ENCODE measurements at places on chromosomes 1 and 21.

DNA sequence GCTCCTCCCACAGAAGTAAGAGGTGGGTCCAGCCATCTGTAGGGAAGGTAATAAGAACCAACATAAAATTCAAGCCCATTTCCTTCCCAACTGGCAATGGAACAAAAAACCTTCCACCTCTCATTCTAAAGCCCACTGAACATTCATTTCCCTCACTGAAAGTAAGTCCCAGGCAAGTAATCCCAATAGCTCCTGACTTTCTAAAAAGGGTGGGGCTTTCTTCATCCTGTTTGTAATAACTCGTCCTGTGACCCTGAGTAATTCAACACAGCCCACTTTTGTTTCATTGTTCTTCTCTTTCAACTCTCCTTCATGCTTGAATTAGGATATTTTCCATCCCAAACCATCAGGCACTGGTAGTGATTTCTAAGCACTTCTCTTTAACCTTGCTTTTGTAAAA is 74.9 kb downstream of the DAB1 start:
- DNase-seq = no peak

DNA sequence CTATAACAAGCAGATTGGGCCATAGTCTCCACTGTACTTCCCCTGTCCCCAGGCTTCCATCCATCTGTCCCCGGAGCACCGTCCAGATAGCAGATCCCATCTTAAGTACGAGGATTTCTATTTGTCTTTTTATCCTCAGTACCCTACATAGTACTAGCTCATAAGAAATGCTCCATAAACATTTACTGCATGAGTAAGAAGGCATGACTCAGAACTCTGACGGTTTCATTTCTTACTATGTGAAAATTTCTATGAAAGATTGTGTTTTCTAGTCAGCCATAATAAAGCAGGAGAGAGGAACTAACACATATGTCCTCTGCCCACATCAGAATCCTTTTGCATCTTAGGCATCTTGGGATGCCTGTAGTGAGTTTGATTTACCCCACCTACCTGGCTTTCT is 49.5 kb downstream of the CHD1L start:
- no peak for DNase-seq

- DNase-seq = no peak
Observed at GRCh38 chr1:47675721-47676120, 237.9 kb downstream of the FOXD2 start.

GRCh38 chr1:165494949-165495857 is 48.6 kb upstream of the LRRC52 start:
- no peak for DNase-seq

- DNase-seq = no peak
Observed at GRCh38 chr1:170856455-170856854, 78.9 kb upstream of the MROH9 start.

DNA sequence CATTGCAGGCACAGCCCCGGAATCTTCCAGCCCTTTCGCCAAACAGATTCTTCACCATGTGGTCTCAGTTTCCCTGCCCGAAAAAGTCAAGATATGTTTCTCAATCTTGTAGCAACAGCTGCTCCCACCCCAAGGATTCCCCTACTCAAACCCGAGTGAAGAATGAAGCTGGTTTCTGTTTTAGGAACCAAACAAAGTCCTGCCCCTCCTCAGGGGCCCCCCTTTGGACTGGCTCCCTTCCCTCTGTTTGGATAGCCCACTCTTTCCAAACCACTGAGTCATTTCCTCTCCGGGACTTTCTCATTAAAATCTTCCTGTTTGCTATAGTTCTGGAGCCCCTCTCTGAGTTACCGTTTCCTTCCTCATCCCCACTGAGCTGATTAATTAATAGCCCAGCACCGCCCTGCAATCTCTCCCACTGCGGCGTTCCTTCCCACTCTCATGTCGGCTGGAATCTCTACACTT is 100.9 kb downstream of the TSEN15 start:
- DNase-seq = no peak

DNA sequence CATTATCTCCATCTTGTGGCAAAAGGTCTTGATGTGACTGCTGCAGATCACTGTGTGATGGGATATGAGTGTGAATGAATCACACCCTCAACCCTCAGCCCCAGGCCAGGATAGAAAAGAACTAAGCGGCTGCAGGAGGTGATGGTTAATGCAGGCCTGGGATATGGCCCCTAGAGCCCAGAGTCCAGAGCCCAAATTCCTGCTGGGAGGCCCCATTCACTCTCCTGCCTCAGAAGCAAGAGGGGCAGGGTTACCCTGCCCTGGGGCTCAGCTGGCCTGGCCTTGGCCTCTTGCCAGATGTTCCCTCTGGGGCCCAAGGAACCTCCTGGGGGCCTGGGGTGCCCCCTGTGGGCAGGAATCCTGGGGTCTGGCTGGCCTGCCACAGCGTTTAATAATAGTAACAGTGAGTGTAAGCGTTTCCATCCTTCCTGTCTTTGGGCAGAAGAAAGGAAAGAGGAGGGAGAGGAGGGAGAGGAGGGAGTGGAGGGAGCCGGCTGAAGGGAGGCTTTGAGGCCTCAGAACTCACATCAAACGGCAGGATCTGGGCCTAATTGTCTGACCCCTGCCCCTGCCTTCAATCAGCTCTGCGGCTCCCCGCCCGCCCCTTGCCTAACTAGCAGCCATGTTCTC is 26.2 kb downstream of the DMAP1 start:
- DNase-seq = no peak

DNA sequence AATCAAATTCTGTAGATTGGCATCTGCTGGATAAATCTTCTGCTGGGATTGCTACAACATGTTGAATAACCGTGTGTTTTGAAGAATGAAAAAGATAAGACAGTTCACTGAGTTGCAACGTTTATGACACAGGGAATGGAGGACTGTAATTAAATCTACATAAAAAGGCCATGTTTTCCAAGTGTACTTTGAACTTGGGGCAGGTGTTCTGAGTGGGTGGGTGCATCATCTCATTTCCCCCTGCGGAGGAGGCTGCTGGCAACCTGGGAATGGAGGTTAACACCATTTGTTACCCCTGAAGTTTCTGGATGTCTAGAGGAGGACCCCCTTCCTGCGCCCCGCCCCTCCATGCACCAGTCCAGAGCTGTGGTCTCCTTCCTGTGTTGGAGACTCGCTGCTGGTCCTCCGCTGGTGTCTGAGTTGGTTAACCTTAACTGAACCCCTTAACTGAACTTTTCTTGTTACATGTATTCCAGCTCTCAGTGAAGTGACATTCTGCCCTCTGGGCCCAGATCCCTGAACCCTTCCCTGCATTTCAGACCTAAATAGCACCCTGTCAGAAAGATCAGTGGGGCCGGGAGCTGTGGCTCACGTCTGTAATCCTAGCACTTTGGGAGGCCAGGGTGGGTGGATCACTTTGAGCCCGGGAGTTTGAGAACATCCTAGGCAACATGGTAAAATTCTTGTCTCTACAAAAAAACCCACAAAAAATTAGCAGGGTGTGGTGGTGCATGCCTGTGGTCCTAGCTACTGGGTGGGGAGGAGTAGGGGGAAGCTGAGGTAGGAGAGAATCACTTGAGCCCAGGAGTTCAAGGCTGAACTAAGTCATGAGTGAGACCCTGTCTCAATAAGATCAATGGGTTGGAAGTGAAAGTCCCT is 31.8 kb downstream of the UCK2 start:
- DNase-seq = no peak

DNA sequence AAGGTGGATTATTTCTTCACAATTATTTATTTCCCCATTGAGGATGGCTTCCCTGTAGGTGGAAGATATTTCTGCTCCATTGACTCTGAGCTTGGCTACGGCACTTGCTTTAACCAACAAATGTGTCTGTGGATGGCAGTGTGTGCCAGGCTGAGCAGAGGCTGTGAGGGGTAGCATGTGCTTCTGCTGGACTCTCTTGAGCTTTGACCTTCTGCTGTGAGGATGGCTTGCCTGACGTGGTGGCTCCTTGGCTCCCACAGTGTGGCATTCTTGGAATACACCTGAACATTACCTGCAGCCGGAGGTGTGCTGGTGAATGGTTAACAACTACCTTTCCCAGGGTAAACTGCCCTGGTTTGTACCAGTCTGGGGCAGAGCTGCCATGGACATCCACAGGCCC is 46.8 kb downstream of the WDR3 start:
- no peak for DNase-seq

DNA sequence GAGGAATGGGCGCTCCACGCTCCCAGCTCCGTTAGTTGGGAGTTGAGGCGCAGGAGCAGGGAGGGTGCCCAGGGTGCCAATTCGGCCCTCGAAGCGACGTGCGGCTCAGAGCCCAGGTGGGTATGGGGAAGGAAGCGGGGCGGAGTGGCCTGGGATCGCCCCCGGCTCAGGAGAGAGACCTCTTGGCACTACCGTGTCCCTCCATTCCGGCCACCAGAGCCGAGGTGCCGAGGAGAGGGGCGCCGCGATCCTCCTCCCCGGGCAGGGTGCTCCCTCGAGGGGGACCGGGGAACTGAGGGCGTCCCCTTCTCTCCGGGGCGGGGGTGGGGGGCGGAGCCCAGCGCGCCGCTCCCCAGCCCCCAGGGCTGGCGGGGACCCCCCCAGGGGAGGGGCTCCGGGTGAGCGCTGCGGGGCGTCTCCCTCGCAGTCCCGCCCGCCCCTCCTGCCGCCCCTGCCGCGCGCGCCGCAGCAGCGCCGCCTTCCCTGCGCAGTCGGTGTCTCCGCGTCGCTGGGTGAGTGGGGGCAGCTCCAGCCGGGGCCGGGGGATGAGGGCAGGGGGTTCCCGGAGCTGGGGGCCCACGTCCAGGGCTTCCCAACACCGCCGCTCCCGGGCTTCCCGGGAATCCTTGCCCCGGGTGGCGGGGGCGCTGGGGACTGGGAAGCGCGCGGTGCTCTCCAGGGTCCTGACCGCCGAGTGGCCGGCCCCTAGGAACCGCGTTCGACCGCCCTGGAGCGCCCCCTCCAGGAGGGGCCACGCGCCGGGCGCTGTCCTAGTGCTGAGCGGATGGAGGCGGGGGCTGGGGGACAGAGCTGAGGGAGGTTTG is at the start of gene HPCA:
HPCA (plus strand) TSS at position 488 of the 824 bp plus-strand sequence. CDS start 2,408 bp downstream, outside the sequence.
- no peak for DNase-seq

- DNase-seq = no peak
Observed at GRCh38 chr21:38297871-38298270, 41.1 kb downstream of the KCNJ15 start.

DNA sequence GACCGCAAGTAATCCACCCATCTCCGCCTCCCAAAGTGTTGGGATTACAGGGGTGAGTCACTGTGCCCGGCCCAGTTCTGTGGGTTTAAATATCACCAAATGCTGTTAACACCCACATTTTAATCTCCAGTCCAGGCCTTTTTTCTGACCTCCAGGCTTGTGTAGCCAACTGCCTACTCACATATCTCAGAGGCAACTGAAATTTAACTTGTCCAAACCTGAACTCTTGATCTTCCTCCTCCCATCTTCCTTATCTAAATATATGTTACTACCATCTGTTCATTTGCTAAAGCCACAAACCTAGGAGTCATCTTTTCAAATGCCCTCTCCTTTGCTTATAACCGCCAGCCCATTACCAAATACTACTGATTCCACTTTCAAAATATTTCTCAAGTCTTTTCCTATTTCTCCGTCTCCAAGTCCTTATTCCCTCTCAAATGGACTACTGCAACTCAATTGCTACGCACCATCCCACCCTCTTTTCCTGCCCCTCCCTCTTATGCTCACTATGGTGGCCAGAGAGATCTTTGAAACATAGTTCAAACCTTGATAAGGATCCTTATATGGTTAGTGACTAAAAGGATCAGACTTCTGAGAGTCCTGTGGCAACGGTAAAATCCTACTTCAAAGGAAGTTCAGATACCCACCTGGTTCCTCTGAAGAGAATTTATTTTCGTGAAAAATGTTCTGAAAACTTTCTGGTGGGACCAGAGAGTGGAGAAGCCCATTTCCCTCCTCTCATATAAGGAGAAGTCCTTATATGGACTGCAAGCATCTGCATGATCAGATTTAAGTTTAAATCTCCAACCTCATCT is 78.5 kb upstream of the CDC42BPA start:
- DNase-seq = no peak

DNA sequence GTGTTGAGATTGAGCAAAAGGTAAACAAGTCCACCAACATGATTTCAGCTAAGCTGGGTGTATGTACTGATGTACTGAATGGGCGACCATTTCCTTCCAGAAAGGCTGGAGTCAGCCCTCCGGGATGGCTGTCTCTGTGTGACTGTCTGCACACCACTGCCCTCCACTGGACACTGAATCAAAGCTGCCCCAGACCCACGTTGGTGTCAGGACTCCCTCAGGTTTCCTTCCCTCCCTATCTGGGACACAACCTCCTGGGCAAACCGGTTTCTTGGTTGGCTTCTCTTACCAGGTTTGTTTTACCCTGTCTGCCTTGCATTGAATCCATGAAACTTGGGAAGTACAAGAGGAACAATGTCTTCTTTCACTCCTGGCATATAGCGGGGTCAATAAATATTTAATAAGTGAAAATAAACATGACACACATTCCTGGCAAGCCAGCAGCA is 5.3 kb upstream of the SRP9 start:
- peak; percentile 90 for DNase-seq

DNA sequence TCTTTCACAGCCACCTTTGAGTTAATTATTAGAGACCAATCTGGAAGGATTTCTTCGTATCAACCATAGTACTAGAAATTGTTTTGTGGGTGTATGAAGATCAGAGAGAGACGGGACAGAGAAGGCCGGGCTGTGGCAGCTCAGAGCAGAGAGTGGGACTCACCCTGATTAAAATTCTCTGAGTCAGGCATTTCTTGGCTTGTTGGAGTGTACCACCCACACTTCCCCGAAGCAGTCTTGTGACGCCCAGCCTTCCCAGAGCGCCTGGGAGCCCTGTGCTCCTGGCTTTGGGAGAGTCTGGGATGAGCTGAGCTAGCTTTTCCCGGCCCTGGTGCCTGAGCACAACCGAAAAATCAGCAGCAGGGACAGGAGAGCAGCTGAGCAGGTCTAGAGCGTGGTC is 19.4 kb downstream of the PLEKHM2 start:
- no peak for DNase-seq

- no peak for DNase-seq
Observed at GRCh38 chr1:221558396-221558795, 183.5 kb downstream of the DUSP10 start.

DNA sequence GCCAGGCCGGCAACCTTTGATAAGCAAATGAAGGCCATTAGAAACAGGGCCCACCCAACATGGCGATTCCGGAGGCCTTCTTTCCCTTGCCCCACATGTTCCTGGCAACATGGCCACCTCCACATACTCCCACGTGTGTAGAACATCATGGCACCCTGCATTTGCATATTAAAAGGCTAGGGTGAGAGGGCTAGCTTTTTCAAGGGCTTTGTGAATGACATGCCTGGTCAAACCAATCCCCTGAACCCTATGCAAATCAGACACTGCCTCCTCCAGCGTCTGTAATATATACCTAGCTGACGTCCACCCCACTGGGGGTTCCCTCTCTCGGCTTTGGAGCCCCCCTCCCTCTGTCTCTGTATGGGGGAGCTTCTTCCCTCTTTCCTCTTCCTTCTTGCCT is 1.6 kb downstream of the ADCY10 start:
- no peak for DNase-seq

GRCh38 chr1:60065199-60065598 is 8.4 kb downstream of the C1orf87 start:
- DNase-seq = no peak

- no peak for DNase-seq
Observed at GRCh38 chr1:220791956-220792355, 5.2 kb downstream of the MTARC1 start.
